ENCODE measurements at places on chromosomes 6 and 20.

- no peak for DNase-seq
These were observed 74.4 kb downstream of the MKKS start for GRCh38 chr20:10359621-10360040.

GRCh38 chr6:130765181-130765727, 62.0 kb upstream of the SMLR1 start:
- no peak for DNase-seq

- no peak for DNase-seq
These were observed 128.8 kb downstream of the PLCB1 start for GRCh38 chr20:8260837-8261251.

- DNase-seq = peak; percentile 65
These were observed 15.7 kb downstream of the RNASET2 start for GRCh38 chr6:166940643-166941068.

DNA sequence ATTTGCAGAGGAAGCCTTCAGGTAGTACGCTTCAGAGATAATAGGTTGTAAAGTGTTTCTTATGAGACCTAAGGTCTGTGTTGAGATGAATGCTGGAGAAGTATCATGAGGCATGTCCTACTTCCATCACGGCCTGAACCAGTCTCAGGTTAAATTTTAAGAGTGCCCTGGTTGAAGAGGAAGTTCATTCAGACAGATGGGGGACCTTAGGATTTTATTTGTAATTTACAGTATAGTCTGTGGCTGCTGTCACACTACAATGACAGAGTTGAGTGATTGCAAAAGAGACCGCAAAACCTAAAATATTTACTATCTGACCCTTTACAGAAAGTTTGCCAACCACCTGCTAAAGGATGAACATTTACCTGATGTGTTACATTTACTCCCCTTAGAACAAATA, 70.9 kb downstream of the UST start:
- DNase-seq = no peak

GRCh38 chr6:120147071-120147871, 797.7 kb upstream of the MAN1A1 start:
- DNase-seq = no peak

DNA sequence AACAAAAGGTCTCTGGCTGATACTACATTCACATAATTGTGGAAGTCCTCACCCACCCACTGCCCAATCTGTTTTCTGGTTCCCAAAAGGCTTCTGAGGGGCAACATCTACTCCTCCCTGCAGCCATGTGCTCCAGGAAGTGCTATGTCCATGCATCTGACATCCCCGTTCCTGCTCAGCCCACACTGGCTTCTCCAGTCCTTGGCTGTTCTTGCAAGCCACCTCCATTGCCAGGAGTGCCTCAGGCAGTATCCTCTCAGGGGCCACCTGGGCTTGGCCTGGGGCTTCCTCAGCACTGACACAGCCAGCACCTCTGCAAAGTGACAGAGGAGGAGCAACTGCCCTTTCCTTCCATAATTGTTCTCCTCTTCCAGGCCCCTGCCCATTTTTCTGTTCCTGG, 18.3 kb downstream of the ARHGAP18 start:
- no peak for DNase-seq

DNA sequence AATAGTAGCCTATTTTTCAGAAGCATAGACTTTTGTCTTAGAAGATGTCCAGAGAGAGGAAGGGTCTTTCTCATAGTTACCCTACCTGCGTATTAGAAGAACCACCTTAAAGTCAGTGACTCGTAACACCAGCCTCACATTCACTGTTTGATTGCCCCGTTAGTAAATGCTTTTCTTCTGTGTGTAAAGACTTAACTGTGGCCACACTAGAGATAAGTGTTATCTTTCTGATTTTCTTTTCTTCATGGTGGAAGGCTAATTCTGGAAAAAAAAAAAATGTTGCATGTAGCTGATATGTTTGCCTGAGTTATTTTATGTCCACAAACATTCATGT, 83.9 kb downstream of the SAMD3 start:
- DNase-seq = no peak

GRCh38 chr6:42963855-42964605, 3.5 kb downstream of the GNMT start:
- DNase-seq = no peak

GRCh38 chr6:67775333-67775732, 859.7 kb upstream of the ADGRB3 start:
- no peak for DNase-seq

DNA sequence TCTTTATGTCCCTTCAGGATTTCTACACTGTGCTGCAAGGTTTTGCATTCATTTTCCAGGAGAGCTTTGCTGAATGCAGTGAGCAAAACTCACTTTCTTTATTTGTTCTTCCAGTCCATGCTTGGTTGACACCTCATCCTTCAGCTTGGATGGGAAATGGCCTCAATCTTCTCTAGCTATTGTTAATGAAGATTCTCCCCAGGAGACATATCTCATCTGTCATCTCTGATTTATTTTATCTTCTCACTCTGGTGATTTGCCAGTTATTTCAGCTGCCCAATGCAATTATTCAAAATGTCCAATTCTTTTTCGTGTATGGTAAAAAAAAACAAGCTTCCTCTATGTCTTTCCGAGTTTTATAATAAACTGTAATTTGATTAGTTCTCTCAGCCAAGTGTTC, 77.9 kb upstream of the PAK5 start:
- DNase-seq = no peak

GRCh38 chr6:33739571-33739970, 7.1 kb downstream of the IP6K3 start:
- DNase-seq = no peak

GRCh38 chr20:57953638-57954037, 243.8 kb upstream of the PMEPA1 start:
- DNase-seq = no peak

- DNase-seq = no peak
These were observed 737.7 kb downstream of the FRK start for GRCh38 chr6:115323001-115323400.

GRCh38 chr6:36656441-36656840, 22.1 kb upstream of the CDKN1A start:
- DNase-seq = no peak

GRCh38 chr20:57586370-57586793, 25.5 kb downstream of the PCK1 start:
- DNase-seq = no peak

- no peak for DNase-seq
These were observed 13.2 kb upstream of the SERINC1 start for GRCh38 chr6:122484760-122485159.

GRCh38 chr6:18978337-18979128, 591.4 kb downstream of the RNF144B start:
- DNase-seq = no peak

DNA sequence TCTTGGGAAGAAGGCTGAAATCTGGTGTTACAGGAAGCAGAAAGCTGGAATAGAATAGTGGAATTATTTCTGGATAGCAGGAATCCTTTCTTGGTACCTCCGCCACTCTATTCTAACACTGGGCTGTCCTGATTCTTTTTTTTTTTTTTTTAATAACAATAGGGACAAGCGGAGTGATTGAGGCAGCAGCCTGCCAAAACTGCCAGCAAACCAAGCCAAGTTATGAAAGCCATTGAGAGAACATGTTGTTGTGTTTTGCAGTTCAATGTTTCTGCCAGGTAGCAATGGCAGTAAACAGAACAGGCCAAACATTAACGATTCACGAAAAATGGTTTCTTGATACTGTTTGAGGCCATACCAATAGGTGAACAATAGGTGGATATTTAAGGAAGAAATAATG, 47.1 kb downstream of the SLC26A8 start:
- no peak for DNase-seq

DNA sequence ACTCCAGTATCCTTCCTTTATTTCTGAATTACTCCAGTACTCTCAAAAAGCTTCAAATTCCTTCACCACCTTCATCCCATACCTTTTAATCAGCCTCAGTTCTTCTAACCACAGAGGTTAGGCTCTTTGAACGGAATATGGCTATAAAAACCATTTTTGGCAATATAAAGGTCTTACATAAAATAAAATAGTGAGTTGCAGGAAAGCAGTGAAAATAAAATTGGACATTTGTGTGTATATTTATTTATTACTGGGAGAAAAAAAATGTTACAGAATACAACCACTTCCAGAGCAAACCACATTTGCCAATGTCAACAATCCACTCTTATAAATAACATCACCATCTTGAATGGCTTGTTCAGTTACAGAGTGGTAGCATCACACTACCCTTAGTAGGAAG, 7.7 kb downstream of the HDDC2 start:
- DNase-seq = no peak

DNA sequence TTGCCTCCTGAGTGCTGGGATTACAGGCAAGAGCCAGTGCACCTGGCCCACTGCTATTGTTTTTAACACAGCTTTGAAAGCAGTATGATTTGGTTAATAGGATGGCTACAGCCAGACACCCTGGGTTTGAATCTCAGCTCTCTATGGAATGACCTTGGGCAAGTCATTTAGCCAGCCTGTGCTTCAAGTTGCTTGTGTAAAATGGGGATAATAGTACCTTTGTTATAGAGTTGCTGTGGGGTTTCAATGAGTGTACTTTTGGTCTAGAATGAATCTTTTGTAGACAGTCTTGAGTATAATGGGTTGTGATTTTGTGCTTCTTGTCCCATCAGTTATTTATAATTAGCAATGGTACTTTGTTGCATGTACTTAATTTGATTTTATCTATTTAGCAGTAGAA, 70.9 kb downstream of the JARID2 start:
- no peak for DNase-seq

- no peak for DNase-seq
These were observed 33.3 kb downstream of the ITCH start for GRCh38 chr20:34396408-34396807.

DNA sequence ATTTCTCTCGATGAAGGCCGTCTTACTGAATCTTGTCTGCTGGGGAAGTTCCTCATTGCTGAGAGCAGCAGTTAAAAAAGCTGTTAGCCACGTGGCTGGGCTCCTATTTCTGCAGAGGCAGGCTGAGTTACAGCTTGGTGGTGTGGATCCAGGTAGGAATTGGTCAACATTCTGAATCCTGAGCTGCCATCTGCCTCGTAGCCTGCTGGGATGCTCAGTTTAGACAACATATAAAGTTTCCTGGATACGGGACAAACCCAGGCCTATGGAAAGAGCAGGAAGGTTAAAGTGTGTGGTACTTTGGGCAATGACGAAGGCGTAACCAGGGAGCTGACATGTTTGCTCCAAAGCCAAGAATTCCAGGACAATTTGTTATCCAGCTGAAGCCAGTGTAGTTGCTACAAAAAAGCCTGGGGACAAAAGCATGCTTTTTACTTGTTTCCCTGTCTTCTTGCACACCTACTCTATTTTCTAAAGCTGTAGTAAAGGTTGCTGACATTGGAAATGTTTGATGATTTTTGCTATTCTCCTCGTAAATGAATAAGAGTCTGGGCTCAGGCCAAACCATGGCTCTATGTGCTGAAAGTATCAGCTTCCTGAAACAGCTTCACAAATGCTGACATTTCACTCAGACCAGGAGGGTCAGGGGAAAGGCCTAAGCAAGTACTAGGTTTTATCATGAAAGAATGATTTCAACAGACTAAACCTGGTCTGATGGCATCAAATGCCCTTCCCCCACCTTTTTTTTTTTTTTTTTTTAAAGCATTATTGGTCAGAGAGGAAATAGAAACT, 12.4 kb upstream of the MYLK2 start:
- DNase-seq = no peak

- no peak for DNase-seq
These were observed 91.0 kb downstream of the NFATC2 start for GRCh38 chr20:51451484-51451883.

GRCh38 chr6:6968731-6969552, 138.8 kb upstream of the RREB1 start:
- no peak for DNase-seq

DNA sequence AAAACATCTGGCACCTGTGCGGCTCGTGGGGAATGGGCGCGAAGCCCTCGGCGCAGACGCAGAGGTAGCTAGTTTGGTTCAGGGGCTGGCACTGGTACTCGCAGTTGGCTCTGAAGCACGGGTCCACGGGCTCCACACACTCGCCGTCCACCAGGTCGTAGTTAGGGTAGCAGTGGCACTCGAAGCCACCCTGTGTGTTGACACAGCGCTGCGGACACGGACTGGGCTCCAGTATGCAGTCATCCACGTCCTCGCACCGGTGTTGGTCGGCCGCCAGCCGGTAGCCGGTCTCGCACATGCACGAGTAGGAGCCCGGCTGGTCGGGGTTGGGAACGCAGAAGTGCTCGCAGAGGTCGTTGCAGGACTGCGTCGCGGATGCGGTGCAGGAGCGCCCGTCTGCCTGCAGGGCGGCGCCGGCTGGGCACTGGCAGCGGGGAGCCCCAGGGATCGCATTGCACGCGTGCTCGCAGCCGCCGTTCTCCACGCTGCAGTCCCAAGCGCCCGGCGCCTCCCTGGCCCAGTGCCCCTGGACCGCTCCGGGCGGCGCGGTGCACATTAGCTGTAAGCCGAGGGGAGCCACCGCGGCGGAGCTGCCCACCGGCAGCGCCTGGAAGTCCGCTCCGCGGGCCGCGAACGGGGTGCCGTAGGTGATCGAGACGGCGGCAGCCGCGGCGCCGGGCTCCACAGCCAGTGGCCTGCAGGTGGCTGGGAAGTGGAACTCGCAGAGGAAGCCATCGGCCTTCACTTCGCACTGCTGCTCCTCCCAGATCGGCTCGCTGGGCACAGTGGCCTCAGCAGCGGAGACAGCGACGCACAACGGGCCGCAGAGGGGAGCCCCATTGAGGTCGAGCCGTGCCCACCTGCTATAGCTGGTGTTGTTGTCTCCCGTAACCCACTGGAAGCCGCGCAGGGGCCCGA, 930 bp downstream of the THBD start:
- DNase-seq = no peak

- no peak for DNase-seq
These were observed 30.4 kb upstream of the TSHZ2 start for GRCh38 chr20:52941808-52942207.

DNA sequence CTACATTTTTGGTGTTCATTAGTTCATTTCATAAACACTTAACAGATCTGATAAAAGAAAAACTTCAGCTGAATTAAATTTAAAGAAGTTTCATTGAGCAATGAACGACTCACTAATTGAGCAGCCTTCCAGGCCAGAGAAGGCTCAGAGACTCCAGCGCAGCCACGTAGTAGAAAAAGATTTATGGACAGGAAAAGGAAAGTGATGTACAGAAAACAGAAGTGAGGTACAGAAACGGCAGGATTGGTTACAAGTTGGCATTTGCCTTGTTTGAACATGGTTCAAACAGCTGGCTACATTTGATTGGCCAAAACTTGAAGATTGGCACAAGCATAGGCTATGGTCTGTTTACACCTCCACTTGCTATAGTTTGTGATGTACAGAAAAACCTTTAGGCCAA, 166.3 kb upstream of the DTNBP1 start:
- no peak for DNase-seq

- no peak for DNase-seq
These were observed 158.7 kb downstream of the SYNE1 start for GRCh38 chr6:152478377-152479010.

DNA sequence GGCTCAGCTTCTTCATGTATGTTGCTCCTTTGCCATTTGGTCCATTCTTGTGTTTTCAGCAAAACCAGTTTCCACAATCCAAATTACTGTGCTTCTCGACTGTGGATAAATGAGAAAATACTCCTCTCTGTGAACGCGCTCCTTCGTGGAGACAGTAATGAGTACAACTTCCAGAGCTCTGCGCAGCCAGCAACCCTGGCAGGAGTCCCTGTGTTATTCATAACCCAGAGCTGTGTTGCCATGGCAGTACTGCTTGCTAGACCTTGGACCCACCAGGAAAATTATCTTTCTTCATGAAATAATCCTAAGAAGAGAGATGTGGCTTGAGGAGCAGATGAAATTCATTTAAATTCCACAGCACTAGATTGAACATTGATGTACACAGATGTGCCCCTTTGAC, 73.7 kb downstream of the SLC22A3 start:
- no peak for DNase-seq

- DNase-seq = no peak
These were observed 18.5 kb downstream of the RAE1 start for GRCh38 chr20:57369596-57369995.
